Stimulated activated CD4-positive, alpha-beta T cell treated with anti-CD3 and anti-CD28 coated beads, Interleukin-2, amount 100 ng/mL, for 24 hours (primary cell): ENCODE measurements at places on chromosomes 5 and 9.

GRCh38 chr5:60020457-60020856 lies 126.9 kb upstream of the PDE4D start:
- DNase-seq: no peak

GRCh38 chr9:128275198-128276007 lies at the start of gene GOLGA2:
Gene GOLGA2, minus strand, starts transcription at chr9:128276007. Its CDS starts 31 bp downstream, at chr9:128275976.
- DNase-seq: peak; percentile 30

- no peak for DNase-seq
These were observed 75.3 kb downstream of the SLC1A3 start for GRCh38 chr5:36681711-36682110.

- peak; percentile 24 for DNase-seq
These were observed 83.5 kb upstream of the RUSC2 start for GRCh38 chr9:35406183-35406959.

GRCh38 chr5:96905864-96906263 lies 29.6 kb downstream of the ERAP2 start:
- no peak for DNase-seq

DNA sequence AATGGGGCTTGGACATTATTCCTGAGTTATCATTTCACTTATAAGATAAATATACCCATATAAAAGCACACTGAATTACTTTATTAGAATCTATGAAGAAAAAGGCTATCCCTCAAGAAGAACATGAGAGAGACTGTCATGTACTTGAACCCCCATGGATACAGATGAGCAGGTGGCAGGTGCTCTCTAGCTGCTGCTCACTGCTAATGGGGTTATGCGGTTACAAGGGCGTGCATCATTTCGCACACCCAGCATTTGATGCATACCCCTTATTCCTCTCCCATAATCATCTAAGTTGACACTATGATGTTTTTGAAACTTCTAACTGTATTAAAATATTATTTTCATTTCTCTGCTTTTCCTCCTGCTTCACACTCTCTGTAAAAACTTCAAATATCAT lies 16.4 kb downstream of the ITK start:
- DNase-seq: no peak

DNA sequence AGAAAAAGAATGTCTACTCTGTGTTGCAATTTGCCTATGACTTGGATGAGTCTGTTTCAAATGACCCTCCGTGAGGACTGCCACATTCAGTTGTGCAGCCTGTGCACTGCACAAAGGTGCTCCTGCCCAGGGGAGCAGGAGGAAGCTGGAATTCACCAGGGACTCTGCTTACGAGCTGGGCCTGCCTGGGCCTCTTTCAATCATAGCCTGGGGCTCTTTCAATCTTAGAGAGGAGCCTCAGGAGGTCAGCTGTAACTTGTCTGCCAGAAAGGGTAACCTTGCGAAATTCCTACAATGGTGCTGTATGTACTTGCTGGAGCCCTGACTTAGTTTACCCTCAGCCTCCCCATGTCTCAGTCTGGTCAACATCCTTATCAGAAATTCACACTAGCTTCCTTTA lies 8.4 kb upstream of the SFXN1 start:
- DNase-seq: no peak
